ENCODE measurements at places on chromosomes 7 and 10.

GRCh38 chr7:111113263-111114017 is 22.5 kb downstream of the LRRN3 start:
- DNase-seq: no peak

DNA sequence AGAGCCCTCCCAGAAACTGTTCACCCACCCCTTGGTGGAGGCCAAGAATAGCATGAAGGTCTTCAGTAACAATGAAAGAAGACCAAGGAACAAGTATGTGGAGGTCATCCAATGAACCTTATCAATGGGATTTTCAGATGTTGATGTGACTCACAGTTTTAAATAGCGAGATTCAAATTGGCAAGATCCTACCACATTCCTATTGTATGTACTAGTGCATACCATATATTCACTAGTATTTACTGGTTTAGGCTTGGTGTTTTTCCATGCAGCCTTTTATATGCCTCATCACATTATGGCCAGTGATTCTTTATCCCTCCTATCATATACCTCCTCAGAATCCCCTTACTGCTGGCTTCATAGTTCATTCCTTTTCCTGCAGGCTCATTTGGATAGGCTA is 54.4 kb downstream of the ITGB8 start:
- DNase-seq: no peak

DNA sequence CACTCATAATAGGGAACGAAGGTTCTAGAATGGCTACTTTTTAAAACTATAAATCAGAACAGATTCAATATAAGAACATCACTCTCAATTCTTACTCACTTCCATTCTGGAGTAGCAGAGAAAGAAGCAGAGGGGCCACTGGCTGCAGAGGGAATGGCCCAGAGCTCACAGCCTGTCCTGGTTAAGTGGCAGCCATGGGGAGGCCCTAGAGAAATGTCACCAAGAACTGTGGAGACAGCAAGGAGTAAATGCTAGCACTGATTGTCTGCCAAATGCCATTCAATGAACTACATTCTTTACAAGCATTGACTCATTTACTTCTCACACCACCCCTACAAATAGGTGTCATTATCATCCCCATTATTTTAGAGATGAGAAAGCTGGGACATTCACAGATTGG is 74.6 kb upstream of the KCNMA1 start:
- DNase-seq: no peak

DNA sequence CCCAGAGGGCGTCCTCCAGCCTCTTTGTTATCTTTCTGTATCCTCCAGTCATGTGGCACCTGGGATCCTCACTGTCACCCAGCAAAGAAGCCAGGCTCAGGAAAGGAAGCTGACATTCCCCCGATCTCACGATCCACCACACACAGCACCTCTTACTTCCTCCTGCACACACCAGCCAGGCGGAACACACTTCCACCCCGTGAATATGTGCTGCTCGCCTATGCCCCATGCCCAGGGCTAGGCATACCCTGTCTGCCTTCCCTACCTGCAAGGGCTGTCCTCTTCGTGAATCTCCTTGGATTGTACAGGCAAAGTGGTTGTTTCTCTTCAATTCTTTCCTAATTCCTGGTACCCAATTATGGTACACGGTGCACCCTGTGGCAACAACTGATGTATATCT is 191.0 kb downstream of the TNS3 start:
- no peak for DNase-seq

DNA sequence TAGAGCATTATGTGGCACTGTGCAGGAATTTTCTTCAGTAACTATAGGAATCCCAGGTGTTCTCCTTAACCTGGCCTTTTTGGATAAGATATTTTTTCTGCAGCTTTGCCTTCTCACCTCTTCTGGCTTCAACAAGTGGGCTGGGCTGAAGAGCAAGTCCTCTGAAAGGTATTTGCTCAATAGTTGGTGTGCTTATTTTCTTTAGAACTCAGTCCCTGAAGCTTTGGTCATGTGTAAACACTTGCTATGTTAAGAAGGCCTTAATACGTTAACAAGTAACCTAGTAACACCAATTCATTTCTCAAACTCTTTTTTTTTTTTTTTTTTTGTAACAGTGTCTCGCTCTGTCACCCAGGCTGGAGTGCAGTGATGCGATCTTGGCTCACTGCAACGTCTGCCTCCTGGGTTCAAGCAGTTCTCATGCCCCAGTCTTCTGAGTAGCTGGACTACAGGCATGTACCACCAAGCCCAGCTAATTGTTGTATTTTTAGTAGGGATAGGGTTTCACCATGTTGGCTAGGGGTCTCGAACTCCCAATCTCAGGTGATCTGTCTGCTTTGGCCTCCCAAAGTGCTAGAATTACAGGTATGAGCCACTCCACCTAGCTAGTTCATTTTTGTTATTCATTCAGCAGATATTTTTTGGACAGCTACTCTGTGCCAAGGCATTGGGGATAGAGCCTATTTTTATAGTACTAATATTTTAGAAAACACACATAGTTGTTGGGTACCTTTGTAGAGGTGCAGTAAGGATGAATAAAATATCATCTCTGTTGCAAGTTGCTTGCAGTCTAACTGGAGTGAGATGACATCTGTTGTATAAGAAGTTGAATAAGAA is 164.6 kb downstream of the SND1 start:
- no peak for DNase-seq

GRCh38 chr10:124829447-124830115 is 28.0 kb downstream of the ABRAXAS2 start:
- DNase-seq: no peak

Data from NCI-H1417 treated with DMSO at 0.1 percent for 48 hours (cell line).